Bronchial epithelial cell (primary cell): ENCODE measurements at places on chromosomes 13 and 19. TPM values are rescaled to one million over a fixed set of nuclear protein-coding genes. Genes with fewer than 3 reads are reported as not detected.
A peak's percentile ranks its signal among the peaks of the same experiment; 100 is the strongest.

TFDP1 gene
- 32.6 and 35.8 TPM in 2 replicates for total RNA-seq

GRCh38 chr19:32165750-32166149, 179.7 kb upstream of the ZNF507 start:
- DNase-seq = no peak

DNA sequence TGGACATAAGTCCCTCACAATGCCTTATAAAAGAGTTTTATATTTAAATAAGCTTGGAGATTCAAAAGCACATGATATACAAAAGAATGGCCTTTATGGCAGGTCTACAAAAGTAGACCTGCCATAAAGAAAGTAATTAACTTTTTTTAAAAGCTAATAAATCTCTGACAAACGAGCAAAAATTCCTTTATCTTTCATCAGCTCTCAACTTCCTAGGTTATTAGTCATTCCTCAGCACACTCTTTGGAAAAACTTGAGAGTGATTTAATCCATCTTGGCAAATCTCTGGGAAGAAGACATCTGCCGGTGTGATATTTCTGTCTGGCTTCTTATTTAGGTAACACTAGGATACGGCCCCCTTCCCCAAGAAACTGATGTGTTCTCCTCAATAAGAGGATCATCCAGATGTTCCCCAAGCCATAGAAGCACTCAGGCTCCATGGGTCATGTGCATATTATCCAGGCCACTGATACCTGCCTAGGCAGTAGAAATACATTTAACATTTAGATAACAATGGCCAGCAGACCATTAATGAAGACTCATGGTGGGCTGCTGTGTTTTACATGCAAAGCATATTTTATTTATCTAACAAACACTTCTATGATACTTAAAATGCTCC, 372.7 kb downstream of the LIG4 start:
- DNase-seq = peak; percentile 5

- no peak for DNase-seq
Measured at GRCh38 chr13:99636306-99636705, 135.0 kb downstream of the TM9SF2 start.
